ENCODE measurements at places on chromosomes 2 and 18. TPM values are rescaled to one million over a fixed set of nuclear protein-coding genes. Genes with fewer than 3 reads are reported as not detected.

DNA sequence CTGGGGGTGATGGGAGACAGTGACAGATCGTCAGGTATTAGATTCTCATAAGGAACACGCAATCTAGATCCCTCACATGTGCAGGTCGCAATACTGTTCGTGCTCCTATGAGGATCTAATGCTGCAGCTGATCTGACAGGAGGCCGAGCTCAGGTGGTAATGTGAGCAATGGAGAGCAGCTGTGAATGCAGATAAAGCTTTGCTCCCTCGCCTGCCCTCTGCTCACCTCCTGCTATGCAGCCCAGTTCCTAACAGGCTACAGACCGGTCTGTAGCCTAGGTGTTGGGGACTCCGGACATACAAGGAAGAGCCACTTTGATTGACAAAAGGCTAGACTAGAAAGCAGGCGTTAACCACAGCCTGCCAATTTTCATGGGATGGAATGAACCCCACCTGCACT is 183.6 kb upstream of the TMEM200C start:
- DNase-seq, result no peak

Gene FLACC1
- total RNA-seq, result 0.74 TPM

Gene LIMS4
- 1.5 TPM for total RNA-seq

DNA sequence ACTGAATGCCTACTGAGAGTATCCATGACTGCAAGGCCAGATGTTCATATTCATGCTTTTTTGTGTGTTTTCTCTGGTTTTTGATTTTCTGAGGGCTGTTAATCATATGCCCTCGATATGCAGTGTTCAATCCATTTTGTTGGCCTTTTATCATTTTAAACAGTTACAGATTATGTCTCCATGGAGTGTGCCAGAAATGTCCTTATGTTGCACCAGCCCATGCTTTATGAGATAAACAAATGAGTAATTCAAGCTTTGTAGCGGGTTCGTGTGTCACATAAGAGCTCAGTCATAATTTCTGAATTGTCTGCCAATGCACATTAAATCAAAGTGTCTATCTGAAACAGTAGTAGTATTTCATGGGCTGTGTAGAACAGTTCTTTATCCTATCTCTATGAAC is 583.0 kb downstream of the THSD7B start:
- no peak for DNase-seq
